ENCODE measurements at places on chromosomes 3 and 15.

DNA sequence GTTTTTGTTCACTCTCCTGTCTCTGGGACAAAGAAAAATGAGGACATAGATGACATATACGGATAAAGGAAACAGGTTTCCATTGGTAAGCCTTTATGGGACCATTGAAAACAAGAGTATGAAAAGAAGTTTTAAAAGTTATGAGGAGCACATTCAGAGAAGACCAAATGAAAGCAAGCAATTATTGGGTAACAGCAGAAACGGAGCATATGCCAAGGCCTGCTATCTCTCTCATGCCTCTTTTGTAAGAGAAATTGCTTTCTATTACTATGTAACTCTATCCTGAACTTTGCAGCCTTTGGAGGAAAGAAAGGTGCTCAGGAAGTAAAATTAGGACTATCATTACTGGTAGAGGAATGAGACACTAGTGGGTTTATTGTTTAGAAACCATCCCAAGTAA lies 14.9 kb upstream of the DPH6 start:
- DNase-seq: no peak

DNA sequence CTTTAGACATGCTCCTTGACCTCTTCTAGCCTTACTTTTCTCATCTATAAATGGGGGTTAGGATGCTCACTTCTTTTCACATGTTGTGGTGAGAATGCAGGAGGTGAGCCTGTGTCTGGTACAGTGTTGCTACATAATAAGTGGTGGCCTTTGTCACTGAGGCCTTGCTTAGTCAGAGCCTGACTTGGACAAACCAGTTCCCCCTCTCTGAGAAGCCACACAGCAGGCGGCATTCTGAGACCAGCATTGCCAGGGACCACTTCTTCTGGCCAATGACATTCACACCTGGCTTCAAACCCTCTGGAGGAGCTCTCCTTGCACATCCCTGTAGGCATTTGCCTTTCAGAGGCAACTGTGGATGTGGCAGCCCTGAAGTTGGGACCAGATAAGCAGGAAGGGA lies 95.7 kb downstream of the MINAR1 start:
- no peak for DNase-seq

GRCh38 chr3:168072323-168072650 lies 23.4 kb downstream of the GOLIM4 start:
- no peak for DNase-seq

DNA sequence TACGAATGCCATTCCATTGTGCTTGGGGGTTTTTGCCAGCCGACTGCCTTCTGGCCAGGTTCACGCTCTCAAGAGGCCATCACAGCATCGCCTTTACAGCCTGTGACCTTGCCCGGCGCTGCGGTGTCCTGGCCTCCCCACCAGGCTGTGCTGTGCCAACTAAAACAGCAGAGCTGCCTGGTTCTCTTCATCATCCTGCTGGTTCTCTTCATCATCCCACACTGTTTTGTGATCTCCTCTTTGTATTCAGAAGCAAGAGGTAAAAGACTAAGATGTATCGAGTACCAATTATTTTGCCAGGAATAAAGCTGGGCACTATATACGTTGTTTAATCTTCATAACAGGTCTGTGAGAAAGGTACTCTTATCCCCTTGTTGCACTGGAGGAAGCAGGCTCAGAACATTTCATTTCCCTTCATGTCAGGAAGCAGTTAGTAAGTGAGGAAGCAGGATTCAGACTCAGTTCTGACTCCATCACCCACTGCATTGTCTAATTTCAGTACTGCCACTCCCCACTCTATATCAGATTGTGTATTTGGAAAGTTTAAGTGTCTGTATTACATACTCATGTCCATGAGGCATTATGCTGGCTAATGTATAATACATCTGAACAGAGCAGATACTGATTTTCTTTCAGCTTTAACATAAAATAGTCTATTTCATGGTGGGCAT lies 92.7 kb downstream of the LRRC28 start:
- DNase-seq: no peak
